ENCODE measurements at places on chromosomes 5 and 9.

DNA sequence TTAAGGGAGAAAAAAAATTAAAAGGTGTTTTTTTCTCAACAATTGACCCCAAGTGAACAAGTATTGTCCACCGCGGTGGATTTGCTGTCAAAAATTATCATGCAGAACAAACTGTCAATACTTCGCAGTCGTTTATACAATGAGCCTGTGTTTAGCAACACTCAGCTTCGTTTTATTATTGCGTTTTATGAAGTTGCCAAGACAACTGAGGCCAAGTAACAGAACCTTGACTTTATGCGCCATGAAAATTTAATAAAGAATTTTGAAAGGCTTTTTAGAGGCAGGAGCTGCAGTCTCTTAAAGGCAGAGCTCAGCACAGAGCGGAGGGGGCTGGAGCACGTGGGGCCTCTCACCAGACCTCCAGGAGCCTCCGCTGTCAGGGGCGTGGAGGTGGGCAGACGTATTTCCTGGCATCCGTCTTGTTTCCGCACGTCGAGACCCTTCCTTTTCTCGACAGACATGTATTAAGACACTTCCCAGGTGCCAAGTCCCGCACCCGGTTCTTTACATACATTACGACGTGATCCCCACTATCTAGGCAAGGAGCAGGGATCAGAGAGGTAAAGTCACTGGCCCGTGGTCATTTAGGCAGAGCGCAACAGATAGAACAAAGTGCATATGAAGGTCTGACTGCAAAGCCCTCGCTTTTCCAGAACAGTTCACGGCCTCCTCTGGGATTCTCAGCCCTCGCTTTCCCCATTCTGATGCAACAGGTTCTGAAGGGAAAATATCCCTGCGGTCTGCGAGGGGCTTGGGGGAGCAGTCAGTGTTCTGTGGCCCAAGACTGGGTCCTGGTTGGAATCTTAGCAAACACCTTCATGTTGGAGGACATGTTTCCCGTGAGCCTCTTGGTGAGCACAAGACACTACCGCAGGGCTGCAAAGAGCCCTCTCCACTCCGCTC, 164.4 kb downstream of the DAB2IP start:
- no peak for DNase-seq

- DNase-seq = no peak
These were observed 29.6 kb downstream of the RC3H2 start for GRCh38 chr9:122875523-122875922.

GRCh38 chr5:134553821-134554267, 28.4 kb downstream of the JADE2 start:
- no peak for DNase-seq

DNA sequence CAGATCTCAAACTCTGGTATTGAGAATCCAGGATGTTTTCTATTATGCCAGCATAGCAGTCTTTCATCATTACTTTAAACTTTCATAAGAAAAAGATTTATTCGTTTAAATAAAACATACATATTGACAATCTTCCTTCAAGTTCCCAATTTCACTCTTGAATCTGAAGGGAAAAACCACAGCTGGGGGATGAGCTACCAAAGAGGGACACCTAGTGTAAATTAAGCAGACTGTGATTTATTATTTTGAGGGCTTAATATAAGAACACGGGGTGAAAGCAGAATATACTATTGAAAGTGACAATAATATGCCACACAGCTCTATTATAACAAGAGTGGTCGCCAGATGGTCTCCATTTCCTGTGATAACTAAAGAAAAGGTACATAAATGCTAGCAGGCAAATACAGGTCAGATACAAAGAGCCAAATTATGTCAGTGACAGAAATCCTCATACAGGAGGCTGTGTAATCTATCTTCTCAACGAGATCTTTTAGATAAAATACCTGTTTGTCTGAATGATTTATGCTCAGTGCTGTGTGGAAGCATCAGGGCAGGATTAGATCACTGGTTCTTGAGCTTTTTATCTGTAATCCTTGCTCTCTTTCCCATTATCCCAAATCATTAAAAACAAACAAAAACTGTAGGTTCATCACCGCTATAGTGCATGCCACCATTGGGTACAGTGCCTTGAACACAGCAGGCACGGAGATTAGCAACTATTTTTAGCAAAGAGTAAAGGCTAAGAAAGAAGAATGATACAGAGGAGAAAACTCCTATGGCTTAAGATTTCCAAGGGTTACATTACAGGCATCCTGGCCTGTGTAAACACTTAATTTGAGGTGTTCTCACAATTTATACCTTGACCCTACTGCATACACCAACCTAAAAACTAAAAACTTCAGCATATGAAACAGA, 116.6 kb downstream of the DROSHA start:
- peak; percentile 35 for DNase-seq

GRCh38 chr5:57749396-57749795, 266.8 kb upstream of the ACTBL2 start:
- DNase-seq = no peak

DNA sequence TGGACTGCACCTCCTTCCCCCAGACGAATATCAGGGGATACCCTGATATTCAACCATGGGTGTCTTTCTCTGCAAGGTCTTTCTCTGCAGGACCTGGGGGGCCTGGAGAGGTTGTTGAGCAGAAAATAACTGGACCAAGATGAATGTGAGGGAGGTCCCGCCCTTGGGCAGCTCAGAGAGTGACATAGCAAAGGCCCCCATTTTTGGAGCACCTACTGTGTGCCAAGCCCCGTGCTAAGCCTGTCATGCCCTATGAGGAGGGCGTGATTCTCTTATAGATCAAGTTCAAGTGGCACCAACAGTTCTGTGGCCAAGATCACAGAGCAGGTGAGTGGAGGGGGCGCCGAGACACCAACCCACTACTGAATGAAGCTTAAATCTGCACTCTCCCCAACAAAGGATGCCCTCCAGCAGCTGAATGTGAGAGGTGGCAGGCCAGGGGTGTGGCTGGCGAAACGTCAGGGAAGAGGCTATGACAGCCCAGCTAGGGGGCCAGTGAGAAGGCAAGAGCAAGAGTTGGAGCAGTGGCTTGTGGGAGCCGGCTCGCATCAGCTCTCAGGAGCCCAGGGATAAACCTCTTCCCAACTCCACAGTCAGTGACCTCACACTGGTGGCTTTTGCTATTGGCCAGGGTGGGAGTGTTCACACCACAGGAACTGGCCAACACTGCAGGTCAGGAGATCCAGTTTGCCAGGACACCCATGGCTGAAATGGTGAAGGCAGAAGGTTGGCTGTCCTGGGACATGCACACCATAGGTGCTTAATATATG, 5.3 kb downstream of the SARDH start:
- no peak for DNase-seq

DNA sequence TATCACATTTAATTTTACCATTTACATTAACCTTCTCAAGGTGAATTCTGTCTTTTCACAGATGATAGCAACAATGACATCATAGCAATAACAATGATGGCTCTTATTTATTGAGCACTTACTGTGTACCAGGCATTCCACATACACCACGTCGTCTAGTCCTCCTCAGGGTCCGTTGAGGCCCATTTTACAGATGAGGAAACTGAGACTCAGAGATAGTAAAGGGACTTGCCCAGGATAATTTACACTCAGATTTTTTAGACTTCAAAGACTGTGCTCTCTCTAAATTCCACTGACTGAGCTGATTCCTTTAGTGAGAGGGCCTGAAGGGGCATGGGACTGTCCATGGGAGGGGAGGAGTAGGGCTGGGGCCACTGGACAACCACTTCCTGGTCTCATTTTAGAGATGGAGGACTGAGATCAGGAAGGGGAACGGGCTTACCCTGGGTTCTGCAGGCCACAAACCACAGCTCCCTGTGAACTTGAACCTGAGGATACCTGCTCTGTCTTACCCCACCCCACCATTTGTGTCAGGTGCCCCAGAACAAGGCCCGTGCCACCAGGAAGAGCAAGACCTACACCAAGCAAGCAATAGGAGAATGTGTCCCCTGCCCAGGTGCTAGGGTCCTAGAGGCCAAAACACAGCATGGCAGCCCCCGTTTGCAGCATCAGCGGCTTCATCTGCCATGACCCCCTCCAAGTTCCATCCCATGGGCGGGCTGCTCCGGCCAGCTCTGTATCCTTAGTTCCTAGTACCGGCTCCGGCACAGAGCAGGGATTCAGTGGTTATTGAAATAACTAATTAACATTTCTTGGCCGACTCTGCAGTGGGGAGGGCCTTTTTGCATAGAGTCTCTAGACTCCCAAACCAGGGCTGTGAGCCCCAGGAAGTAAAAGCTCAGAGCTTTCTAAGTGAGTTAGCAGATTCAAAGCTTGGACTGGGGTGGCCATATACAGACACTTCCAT, 96.6 kb downstream of the RGS3 start:
- DNase-seq = no peak

DNA sequence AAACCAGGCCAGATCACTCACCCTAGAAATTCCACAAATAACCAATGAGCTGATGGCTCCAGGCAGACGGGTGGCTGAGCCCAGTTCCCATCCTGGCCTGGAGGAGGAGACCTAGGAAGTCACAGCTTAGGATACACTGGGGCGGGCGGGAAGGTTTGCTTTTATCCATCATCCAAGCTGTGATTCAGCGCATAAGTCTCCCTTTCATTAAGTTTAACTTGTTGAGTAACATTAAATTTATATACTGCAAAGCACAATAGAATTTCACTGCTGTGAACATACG, 55.7 kb downstream of the THBS4 start:
- DNase-seq = no peak

GRCh38 chr9:98521141-98521540, 187.6 kb downstream of the GABBR2 start:
- peak; percentile 90 for DNase-seq

GRCh38 chr5:109907731-109908130, 218.0 kb downstream of the MAN2A1 start:
- peak; percentile 70 for DNase-seq

DNA sequence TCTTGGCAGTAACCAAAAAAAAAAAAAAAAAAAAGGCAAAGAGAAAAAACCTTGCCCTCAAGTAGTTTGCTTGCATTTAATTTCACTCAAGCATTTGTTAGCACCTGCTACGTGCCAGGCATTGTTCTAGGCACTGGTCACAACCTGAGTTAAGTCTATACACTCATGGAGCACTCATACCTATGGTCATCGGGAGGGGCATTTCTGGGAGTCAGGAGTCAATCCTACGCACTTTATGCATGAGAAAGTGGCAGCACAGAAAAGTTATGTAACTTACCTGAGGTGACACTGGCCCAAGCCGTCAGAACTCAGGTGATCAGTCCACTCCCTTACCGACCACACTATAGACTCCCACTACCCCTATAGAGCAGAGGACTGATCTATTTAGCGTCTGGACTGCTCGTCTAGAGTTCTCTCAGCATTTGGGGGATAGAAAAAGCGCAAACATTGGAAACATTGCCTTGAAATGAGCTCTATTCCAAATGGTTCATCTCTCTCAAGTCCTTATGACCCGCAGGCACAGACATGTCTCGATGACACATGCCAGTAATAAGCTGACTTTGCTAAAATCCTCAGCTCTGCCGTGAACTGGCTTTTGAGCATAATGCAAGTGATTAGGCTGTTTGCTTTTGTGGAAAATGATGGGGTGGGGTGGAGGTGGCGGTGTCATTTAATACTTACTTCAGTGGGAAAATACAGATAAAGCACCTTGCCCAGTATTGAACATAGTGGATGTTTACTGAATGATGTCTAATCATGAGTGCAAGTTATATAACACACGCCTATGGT, 160.2 kb downstream of the ARHGEF28 start:
- no peak for DNase-seq

- no peak for DNase-seq
These were observed 166.2 kb downstream of the AOPEP start for GRCh38 chr9:94892675-94893074.

GRCh38 chr9:127977009-127977883, 3.5 kb downstream of the EEIG1 start:
- DNase-seq = no peak

DNA sequence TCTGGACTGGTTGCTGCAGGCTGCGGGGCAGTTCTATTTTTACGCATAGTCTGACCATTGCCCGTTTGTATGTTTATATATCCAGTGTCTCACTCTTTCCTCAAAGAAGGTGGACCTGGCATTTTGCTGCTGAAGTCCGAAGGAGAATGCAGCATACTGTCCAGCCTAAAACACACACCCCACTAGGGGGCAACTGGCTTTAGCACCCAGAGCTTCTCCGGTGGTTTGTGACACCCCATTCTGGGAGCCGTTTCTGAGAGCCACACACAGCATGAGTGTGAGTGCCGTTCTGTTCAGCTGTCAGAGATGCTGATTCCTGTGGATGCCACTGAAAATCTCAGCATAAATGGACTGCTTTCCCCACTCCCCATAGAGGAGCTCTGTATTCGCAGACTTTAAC, 290.5 kb upstream of the TAS2R1 start:
- no peak for DNase-seq

- no peak for DNase-seq
These were observed 103.9 kb upstream of the MEGF10 start for GRCh38 chr5:127186657-127187056.

GRCh38 chr5:151001436-151001835, 19.0 kb upstream of the GPX3 start:
- no peak for DNase-seq

DNA sequence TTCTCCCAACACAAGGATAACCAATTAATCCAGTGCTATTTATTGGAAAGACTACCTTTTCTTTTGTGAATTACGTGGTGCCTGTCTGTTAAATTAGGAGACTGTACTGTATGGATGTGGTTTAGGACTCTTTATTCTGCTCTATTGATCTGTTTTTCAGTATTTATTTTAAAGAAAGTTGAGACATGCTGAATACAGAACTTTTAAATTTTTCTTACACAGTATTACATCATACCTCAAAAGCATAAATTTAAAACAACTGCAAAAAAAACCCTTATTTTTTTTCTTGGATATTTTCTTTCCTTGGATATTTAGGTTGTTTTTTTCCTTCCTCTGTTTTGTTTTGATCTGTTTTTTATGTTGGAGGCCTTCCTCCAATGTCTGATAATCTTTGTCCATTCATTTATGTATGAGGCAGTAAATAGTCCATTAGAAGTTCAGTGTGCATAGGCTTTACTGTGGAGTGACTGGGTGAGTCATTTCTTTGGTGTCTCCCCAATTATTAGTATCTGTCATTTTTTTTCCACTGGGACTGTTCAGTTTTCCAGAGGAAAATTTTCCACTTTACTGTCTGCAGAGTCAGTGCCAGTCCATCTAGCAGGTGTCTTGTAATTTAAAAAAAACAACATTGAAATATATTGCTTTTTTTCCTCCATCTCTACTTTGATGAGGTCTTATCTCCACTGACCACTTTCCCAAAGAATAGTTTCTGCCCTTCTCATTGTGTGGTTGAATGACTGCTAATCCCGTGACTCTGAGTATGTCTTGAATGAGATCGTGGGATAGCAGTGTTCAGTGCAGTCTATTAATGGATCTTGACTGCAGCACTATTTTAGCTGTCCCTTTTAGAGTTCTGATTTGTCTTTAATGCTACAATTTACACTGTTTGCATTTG, 15.2 kb downstream of the CYSTM1 start:
- DNase-seq = peak; percentile 73

GRCh38 chr9:89277454-89277853, 33.5 kb upstream of the CKS2 start:
- no peak for DNase-seq

DNA sequence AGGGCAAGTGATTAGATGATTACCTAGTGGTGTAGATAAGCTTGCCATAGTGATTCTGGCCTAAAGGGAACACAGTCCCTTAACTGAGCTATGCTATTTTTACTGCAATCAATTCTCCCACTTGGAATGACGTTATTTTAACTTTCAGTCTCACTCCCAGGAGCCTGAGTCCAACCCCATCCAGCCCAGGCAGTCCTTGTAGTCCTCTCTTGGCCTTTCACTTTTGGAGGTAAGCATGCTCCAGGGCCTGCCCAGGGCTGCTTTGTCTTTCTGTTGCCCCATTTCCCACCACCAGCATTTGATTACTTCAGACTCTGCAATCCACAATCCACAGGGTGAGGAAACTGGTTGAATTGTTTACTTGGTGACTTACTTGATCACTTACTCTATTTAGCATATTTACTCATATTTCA, 233.0 kb downstream of the CD180 start:
- peak; percentile 50 for DNase-seq
